ENCODE measurements at places on chromosomes 5 and 9. TPM values are rescaled to one million over a fixed set of nuclear protein-coding genes. Genes with fewer than 3 reads are reported as not detected.

NMRK1 gene
- total RNA-seq: 4.8 TPM

TMOD1 gene
- 3.0 TPM for total RNA-seq

TBC1D2 gene
- 11.2 TPM for total RNA-seq

AK3 gene
- total RNA-seq: 46.8 TPM

ANGPTL2 gene
- total RNA-seq: not detected

CHSY3 gene
- 0.04 TPM for total RNA-seq

MSX2 gene
- 6.7 TPM for total RNA-seq

TCF7 gene
- 20.7 TPM for total RNA-seq

NR5A1 gene
- 0.05 TPM for total RNA-seq

RPS23 gene
- 5,132 TPM for total RNA-seq

CFAP157 gene
- 0.06 TPM for total RNA-seq

LCN12 gene
- 1.9 TPM for total RNA-seq

PTPRD gene
- total RNA-seq: 0.13 TPM

NTNG2 gene
- total RNA-seq: 2.5 TPM

COL27A1 gene
- total RNA-seq: 14.5 TPM

LCP2 gene
- total RNA-seq: not detected

FBXL7 gene
- total RNA-seq: 1.6 TPM

CCNI2 gene
- 0.20 TPM for total RNA-seq

TMEFF1 gene
- total RNA-seq: 1.5 TPM

PDE6A gene
- total RNA-seq: 0.15 TPM

SHISAL2B gene
- total RNA-seq: not detected

NRG2 gene
- total RNA-seq: 2.0 TPM
